ENCODE measurements at places on chromosomes 12 and 14.

DNA sequence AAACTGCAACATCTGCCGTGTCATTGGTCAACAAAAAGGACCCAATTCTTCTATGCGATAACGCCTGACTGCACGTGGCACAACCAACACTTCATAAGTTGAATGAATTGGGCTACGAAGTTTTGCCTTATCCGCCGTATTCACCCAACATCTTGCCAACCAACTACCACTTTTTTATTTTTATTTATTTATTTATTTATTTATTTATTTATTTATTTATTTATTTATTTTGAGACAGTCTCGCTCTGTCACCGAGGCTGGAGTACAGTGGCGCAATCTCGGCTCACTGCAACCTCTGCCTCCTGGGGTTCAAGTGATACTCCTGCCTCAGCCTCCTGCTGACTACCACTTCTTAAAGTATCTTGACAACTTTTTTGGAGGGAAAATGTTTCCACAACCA is 127.4 kb downstream of the RASSF9 start:
- DNase-seq = no peak

GRCh38 chr14:83908419-83908818 is 1621.5 kb upstream of the FLRT2 start:
- DNase-seq = no peak

DNA sequence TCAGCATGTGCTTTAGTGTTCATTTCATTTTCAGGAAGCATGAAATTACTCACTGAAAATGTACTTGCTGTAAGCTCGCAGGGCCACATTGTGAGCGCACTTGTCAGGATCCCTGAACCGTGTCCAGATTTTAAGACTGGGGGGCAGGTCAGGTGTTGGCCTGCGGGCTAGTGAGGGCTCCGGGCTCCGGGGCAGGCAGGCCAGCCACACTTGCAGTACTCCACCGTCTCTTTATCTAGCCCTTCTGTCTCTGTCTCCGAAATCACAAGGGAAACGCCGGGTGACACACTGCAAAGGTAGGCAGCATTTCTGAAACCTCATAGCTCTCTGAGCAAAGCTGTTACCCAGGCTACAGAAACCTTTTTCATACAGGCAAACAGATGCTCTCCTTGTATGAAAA is 98.7 kb downstream of the EML1 start:
- DNase-seq = no peak

DNA sequence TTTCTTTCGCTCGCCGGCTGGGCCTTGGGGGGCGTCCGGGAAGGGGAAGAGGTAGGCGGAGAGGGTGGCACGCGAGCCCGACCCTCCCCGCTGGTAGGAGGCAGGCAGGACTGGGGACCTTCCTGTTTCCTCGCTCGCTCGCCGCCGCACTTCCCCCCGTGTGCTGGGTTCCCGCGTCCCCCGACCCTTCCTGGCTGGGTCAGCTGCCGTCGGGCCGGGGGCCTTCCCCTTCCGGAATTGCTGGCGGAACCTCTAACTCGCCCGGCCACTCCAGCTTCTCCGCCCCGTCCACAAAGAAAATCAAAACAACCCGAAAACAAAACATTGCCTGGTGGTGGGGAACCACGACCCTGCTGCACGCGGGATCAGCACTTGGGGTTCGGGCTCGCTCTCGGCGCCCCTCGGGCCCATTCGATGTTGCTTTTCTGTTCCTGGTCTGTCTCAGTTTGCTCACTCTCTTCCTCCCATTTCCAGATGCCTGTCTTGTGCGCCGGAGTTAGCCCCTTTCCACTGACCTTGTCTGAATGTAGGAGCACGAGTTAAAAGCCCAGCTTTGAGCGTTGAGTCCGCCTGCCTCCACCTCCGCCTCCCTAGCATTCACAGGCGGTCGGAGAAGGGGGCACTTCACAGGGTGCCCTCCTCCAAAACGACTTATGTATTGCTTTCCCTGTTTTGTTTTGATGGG is 581 bp downstream of the PAPOLA start:
- DNase-seq = no peak

- no peak for DNase-seq
These were observed 50.6 kb upstream of the FUT8 start for GRCh38 chr14:65361920-65362319.

- peak; percentile 58 for DNase-seq
These were observed 48.8 kb upstream of the SLCO1C1 start for GRCh38 chr12:20646239-20646827.

DNA sequence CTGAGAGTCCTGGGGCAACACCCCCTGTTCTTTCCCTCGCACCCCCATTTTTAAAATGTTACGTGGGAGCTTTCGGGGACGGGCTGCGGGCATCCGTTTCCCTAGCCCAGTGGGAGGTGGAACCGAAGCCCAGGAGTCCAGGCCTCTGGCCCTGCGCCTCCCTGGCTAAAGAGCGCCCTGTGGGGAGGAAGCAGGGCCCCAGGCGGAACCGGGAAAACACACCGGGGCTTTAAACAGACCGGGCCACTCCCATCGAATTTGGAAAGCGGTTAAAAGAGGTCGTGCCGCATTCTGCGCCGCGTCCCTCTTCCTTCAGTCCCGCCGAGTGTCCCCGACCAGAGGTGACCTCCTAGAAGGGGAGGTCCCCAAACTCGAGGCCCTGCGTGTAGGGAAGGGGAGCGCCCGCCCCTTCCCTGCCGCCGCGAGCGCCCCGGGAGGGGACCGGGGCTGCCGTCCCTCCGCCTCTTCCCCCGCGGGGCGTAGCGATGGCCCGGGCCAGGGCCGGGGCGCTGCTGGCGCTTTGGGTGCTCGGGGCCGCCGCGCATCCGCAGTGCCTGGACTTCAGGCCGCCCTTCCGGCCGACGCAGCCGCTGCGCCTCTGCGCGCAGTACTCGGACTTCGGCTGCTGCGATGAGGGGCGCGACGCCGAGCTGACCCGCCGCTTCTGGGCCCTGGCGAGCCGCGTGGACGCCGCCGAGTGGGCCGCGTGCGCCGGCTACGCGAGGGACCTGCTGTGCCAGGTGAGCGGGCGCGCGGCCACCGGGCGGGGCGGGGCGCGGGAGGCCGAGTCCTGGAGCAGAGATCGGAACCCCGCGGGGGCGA is at the start of gene HHIPL1:
Gene HHIPL1, plus strand, starts transcription at position 407 of the 822 bp plus-strand sequence. Its CDS starts 79 bp downstream, at position 486.
- DNase-seq = no peak

- DNase-seq = no peak
These were observed 43.1 kb downstream of the STX2 start for GRCh38 chr12:130795906-130796305.

DNA sequence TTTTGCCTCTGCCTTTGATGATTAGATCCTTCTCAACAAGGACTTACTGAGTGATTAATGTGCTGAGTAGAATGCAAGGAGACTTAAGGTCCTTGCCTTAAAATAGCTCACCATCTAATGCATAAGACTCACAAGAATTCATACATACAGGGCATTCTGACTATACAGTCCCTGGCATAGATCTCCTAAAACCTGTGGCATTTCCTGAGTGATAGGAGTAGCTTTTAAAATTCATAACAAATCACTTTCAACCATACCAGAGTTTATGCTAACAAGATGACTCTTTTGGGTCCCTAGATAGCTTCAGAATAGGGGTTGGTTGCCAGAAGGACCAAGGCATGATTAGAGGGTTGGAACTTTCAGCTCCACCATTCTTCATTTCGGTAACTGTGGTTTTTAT is 48.8 kb downstream of the STXBP6 start:
- DNase-seq = no peak

DNA sequence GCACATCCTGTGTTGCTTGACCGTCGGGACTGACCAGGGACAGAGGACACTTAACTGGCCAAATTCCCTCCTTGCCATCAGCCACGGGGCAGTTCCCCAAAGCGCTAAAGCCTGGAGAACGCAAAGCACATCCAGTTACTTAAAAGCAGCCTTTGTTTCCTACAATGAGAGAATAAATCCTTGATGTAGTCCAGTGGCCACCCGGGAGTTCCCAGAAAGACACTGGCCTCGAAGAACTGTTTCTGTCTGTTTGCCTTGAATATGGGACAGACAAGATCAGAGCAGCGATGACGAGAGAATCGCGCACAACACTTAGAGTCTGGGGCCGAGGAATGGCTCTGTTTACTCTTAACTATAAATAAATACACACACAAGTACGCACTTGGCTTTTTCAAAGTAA is 102.2 kb downstream of the TNFAIP2 start:
- no peak for DNase-seq

- no peak for DNase-seq
These were observed 1.3 kb downstream of the DDN start for GRCh38 chr12:48997719-48998496.

DNA sequence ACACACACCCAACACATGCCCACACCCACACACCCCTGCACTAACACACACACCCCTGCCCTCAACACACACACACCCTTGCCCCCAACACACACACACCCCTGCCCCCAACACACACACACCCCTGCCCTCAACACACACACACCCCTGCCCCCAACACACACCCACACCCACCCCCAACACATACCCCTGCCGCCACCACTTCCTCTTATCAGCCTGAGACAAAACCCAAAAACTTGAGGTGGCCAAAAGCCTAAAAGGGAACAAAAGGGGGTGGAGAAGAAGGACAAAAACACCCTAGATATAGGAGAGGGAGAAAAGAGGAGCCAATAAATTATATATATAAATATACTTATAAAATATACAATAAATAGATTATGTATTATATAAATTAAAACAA is 9.1 kb upstream of the DEGS2 start:
- no peak for DNase-seq

- DNase-seq = no peak
These were observed at the start of gene GMPR2 for GRCh38 chr14:24232645-24233537. Gene GMPR2 (plus strand): TSS chr14:24232929. CDS start chr14:24233254, 325 bp downstream.

DNA sequence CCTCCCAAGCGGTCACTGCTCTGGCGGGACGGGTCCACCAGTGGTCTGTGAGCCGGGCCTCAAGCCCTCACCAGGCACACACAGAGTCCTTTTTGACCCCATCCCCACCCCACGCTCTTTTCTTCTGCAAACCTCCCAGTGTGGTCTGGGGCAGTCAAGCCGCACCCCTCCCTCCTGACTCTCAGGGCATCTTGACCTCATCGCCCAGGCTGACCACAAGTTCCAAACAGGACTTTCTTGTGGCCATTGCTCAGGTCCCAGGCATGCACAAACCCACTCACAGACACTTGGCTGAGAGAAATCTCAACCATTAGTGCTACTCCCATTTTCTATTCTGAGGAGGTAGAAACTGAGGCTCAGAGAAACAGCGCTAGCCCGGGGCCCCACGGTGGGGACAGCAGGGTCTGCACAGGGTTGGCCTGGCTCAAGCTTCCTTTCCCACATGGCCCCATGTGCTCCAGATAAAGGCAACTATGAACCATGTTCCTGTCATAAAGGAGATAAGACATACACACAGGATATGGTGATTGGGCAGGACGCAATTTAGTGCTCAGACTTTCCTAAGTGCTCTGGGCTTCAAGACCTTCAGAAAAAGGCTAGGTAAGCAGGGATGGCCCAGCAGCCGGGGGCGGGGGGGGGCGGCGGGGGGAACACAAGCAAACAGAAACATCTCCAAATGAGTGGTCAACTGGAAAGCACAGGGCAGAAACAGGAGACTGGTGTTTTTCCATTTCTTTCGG is 69.6 kb downstream of the ITPK1 start:
- no peak for DNase-seq

DNA sequence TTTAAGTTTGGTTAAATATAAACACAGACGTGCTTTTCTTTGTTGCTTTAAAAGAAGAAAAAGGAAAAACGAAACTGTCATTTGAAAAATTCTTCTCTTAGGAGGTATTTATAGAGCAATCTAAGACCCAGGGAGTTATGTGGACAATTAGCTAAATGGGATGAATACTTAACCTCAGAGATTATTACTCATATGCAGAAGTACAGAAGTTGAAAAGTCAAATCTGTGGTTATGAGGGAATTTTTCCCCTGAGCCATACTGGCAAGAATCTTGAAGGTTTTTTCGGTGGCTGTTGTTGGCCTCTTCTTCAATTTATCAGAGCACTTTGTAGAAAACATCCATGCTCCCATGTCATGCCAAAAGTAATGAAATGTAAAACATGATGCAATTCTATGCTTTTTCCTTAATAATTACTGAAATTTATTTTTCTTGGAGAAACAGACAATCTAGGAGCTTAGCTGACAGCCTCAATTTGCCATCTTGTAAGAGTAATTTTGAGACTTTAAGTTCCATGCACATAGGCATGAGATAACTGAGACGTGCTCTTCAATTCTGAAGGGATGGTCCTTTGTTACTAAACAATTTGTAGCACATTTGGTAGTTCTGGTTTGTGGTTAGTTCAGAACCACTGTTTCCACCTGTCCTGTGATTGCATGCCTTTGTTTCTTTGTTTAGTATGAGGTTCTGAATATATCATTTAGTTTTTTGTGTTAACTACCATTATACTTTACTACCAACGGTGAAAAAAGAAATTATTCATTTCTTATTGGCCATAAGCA is 126.6 kb downstream of the BCAT1 start:
- no peak for DNase-seq

DNA sequence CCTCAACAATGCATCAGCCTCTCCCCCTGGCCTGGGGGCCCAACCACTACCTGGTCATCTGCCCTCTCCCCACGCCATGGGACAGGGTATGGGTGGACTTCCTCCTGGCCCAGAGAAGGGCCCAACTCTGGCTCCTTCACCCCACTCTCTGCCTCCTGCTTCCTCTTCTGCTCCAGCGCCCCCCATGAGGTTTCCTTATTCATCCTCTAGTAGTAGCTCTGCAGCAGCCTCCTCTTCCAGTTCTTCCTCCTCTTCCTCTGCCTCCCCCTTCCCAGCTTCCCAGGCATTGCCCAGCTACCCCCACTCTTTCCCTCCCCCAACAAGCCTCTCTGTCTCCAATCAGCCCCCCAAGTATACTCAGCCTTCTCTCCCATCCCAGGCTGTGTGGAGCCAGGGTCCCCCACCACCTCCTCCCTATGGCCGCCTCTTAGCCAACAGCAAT is 7.4 kb upstream of the RNU7-1 start:
- no peak for DNase-seq

DNA sequence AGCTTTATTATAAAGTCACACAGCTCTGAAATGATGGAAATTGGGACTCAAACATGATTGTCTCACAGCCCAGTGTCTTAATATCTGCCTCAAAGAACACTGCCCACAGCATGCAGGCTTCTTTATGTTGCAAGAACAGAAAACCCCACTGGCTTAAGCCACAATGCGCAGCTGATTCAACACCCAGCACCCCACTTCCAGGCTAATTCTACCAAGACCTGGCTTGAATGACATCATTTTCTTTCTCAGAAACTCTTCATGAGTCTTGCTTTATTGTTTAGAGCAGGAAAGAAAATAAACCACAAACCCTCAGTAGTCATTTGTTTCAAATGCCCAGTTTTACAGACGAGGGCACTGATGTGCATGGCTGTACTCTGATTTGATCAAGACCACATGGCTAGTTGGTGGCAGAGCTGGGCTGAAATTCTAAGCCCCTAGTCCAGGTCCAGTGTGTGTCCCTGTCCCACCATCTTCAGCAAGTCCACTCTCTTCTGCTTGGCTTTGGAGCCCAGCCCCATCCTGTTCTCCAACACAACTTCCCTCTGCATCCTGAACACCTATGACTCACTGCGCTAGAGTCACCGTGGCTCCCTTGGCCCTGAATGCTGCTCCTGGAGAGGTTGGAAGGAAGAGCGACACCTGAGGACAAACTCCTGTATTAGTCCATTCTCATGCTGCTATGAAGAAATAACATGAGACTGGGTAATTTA is 50.3 kb upstream of the SRSF5 start:
- DNase-seq = peak; percentile 66

All from hematopoietic multipotent progenitor cell (in vitro differentiated cells).